Left ventricle myocardium inferior (tissue), 1 donor: ENCODE measurements at places on chromosomes 5 and 9. TPM values are rescaled to one million over a fixed set of nuclear protein-coding genes. Genes with fewer than 3 reads are reported as not detected.

Gene CER1
- total RNA-seq = not detected

Gene FBN2
- 34.1 TPM for total RNA-seq

Gene ROPN1L
- 0.38 TPM for total RNA-seq

Gene C9orf50
- total RNA-seq = not detected

Gene PRLR
- 0.66 TPM for total RNA-seq

Gene TARS1
- 66.1 TPM for total RNA-seq

Gene ARSI
- total RNA-seq = 0.16 TPM

Gene ITGA2
- total RNA-seq = 0.80 TPM

Gene IRX2
- total RNA-seq = 6.2 TPM

Gene OGN
- 19.2 TPM for total RNA-seq
